Amniotic epithelial cell (primary cell): ENCODE measurements at places on chromosomes 16 and 17.

DNA sequence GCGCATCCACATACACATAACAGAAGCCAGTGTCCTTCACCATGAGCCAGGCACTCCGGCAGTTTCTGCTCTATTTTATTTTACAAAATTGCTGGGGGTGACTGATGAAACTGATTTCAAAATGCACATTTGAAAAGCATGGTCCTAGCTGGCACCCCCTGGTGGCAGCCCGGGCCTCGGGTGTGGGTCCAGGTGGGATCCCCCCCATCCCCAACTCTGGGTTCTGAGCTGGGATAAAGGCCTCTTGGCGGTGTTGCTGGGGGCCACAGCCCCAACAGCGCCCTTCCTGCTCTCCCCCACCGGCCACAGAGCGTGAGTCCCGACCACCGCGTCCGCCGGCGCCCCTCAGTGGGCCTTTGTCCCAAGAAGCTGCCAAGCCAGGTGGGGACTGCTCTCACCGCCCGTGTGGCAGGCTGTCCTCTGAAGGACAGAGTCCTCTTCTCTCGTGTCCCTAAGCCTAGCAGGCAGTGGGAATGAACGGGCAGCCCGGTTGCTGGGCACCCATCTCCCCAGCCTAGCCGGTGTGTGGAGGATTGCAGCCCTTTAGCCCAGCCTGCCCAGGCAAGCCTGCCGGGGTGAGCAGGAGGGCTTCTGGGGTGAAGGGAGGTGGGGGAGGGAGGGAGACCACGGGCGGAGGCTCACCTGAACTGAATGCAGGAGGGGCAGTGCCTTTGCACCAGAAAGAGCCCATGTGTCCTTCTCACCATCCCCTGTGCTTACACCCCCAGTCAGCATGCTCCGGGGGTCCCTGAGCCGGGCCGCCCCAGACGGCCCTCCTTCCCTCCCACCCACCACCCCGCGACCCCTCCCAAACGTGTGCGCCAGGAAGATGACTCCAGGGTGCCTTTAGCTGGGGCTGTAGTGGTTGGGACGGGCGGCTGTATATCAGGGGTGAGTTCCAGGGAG, 898 bp downstream of the SNAI3 start:
- DNase-seq: peak; percentile 65

DNA sequence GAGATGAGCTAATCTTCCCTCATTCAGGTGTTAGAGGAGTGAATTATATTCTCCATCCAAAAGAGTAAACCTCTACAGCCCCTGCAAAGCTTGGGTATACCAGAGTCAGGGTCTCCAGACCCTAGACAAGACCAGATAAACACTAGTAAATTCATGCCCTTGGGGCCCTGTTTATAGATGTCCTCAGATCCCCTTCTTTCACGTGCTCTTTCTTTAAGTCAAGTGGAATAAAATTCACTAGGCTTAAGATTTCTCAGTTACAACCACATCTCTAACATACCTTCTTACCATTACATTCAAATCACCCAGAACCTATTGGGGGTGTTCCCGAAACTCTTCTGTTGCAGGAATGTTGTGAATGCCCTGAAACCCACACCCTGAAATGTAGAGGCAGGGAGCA, 2.2 kb upstream of the C17orf58 start:
- DNase-seq: no peak

GRCh38 chr17:428414-428813, 75.8 kb upstream of the RPH3AL start:
- DNase-seq: no peak

GRCh38 chr16:4505356-4506147, 29.4 kb downstream of the HMOX2 start:
- DNase-seq: no peak

DNA sequence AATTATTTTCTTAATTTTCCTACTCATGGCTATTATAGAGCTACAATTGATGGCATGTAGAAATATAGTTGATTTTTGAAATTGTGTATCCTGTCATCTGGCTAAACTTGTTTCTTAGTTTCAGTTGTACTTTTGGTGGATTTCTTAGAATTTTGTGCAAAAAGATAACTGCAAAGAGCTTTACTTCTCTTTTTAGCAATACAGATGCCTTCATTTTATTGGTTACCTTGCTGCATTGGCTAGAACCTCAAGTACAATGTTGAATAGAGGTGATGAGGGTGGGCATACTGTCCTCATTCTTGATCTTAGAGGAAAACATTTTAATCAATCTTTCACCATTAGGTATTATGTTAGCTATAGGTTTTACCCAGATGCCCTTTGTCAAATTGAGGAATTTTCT, 67.9 kb downstream of the METRNL start:
- DNase-seq: no peak

- DNase-seq: no peak
Measured at GRCh38 chr16:2043667-2044451, 3.8 kb downstream of the NTHL1 start.

DNA sequence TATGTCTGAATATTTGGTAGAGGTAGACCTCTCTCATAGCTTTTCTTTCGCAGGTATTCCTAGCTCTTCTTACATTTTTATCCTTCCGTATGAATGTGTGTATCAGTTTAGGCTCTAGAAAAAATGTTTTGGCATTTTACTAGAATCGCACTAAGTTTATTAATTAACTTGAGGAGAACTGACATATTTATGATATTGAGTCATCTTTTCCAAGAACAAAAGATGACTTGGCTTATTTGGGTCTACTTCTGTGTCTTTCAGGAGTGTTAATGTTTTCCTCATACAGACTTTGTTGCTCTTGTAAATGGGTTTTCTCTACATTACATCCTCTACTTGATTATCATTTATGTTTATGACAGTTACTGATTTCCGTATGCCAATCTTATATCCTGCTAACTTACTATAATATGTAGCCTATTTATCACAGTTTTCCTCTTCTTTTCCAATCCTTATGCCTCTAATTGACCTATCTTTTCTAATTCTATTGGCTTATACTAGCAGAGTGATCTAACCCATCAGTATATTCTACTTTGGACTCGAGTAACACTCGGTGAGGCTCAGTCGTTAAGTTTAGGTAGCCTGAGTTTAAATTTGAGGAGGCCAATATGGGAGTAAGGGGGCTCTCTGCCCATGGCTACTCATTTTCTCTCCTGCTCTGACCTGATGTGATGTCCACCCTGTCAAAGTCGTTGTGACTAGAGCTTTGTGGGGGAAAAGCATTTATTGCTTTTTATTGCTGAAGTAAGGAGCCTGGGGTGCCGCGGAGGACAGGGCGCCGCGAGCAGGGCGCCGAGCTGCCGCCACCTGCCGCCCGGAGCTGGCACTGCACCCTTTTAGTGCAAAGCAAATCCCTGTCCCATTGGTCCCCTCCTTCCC, 20.0 kb downstream of the ST6GALNAC1 start:
- DNase-seq: peak; percentile 62

GRCh38 chr16:12300945-12301500, 324.5 kb downstream of the SNX29 start:
- peak; percentile 29 for DNase-seq

DNA sequence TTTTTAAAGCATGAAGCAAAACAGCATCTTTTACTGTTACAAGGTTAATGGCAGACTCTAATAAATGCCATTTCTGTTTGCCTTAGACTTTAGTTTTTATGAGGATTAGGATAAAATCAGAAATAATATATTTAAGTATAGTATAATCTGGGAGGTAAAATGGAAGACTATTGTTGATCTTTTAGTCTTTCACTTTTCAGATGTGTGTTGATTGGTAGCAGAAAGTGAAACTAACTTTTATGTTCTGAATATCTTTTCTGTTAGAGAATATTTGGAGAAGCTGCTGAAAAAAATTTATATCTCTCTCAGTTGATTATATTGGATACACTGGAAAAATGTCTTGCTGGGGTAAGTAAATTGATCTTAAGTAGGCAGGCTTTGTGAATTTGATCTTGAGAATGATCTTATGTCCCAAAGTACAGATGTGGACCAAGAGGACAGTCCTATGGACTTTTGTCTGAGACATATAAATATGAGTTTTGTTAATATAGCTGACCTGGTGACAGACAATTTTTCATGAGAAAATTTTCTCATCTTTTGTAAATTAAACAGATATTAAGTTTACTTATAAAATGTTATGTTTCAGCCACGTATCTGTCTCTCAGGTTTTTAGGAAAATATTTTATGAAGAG, 64.1 kb downstream of the NF1 start:
- no peak for DNase-seq

- peak; percentile 93 for DNase-seq
Measured at GRCh38 chr16:4500272-4500671, 24.1 kb downstream of the HMOX2 start.

DNA sequence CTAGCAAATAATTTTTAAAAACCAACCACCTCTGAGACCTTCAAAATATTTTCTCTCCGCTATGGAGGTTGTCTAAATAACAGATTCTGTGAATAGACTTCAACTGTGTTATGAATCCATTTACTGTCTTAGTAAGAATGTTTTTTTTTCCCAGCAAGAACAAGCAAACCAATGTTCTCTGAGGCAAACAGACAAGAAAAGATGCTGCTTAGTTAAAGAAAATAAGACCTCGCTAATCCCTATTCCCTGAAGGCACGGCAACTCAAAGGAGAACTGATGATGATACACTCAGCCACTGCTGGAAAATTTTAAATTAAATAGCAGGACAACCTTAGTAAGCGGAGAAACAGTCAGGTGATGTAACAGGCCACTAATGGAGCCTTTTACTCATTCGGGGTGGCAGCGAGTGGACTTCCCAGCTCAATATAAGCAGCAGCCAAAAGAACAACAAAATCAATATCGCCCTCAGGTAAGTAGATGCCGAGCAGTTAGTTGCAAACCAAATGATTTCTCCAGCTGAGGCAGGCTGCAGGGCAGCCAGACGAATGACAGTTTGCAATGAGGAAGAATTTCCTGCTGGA, 81.8 kb downstream of the CPPED1 start:
- no peak for DNase-seq

DNA sequence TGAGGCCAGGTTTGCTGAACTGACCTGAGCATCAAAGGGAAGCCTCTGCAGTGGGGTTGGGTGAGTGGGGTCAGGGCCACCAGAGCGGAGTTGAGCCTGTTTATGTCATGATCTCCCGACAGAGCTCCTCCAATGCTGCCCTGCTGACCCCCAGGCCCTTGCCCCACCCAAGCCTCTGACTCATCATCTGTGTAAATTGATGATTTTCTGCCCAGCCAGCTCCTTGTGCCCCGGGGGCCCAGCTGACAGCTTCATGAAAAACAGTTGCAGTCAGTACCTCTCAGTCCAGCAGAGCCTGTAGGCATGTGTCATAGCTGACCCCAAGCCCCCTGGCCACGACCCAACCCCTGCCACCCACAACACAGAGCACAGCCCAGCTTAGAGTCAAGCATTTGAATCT, 134.9 kb downstream of the CCT6B start:
- DNase-seq: no peak

DNA sequence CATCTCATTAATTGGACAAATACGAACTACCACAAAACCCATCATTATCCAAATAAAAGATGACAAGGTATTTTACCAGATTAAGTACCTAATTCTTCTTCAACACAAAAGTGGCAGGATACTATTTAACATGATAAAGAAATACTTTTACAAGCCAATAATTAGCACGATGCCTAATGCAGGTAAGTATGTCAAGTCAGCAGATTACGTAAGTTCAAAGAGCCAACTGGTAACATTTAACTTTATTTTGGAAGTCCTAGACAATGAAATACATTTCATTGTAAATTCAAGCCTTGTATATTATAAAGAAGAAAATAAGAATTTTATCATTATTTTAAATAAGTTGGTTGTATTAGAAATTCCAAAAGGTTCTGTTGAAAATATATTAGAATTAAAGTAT, 535.3 kb upstream of the SOX9 start:
- DNase-seq: no peak

GRCh38 chr16:19344224-19344801, 58.8 kb downstream of the CLEC19A start:
- DNase-seq: no peak

DNA sequence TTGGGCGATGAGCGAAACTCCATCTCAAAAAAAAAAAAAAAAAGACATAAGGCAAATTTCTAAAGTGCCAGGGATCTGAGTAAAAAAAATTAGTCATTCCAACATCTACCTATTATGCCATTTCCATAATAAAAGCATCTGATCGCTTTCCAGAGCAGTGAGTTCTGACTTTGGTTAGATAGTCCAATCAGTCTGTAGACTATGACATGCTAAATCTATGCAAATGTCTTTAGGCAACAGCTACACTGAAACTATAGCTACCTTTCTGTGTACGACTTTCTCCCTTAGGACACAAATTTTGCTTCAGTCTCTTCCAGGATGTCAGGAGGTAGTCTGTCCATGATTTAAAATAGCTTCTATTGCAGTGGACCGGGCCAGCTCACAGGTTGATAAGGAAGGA, 58.9 kb upstream of the ARHGAP44 start:
- DNase-seq: no peak

- no peak for DNase-seq
Measured at GRCh38 chr16:20870122-20870820, 29.9 kb downstream of the DCUN1D3 start.
